PC-3 (cell line): ENCODE measurements at places on chromosomes 7 and 10. TPM values are rescaled to one million over a fixed set of nuclear protein-coding genes. Genes with fewer than 3 reads are reported as not detected.

The MEOX2 gene
- not detected in 2 replicates for total RNA-seq

DNA sequence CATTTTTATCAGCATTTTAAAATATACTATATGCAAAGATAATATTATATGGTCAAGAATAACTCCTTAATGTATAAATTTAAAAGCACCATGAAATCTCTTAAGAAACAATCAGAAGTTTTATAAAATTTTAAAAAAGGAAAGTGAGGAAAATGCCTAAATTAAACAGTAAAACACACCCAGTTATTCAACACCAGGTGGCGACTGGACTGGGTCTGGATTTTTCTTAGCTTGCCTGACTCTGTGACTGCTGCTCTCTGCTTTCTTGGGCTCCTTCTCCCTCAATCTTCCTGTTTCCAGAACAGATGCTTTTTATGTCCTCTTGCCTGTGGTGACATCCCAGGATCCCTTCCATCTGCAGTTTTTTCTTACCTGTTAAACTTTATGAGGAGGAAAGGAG, 200.3 kb downstream of the BICC1 start:
- peak; percentile 33 for DNase-seq

DNA sequence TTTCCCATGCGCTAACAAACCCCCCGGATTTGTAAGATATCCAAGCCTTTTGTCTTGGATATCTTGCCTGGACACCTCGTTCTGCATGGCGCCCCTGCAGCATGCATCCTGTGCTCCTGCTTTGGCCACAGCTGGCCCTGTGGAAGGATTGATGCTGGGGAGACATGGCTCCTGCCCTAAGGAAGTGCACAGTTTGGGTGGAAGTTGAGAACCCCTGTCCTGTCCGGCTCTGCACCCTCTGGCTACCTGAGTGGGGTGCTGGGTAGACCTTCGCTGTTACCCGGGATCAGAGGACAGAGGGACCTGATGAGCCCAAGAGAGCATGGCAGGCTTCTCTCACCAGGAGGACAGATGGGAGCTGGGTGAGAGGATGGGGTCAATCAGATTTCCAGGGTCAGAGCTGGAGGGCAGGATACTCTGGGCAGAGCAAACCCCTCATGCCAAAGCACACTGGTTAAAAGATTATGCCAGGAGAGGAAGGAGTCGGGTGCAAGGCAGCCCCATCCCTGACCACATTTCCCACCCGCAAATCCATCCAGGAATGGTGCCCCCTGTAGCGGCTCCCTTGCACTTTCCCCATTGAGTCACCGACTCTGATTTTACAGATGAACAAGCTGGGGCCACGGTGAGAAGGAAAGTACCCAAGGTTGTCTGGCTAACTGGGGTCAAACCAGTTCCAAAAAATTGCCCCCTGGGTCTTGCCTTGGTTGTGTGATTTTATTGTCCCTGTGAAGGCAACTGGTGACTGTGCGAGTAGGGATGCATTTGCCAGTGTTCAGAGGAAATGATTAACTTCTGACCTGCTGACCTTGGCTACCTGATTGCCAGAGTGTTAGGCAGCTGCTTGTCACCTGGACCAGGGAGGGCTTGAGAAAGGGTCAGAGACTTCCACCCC, 290.1 kb upstream of the ZMIZ1 start:
- peak; percentile 77 for DNase-seq

GRCh38 chr7:157054927-157055326, 44.5 kb upstream of the MNX1 start:
- no peak for DNase-seq

- no peak for DNase-seq
Measured at GRCh38 chr10:89363729-89364442, 14.0 kb upstream of the IFIT1B start.

The COX19 gene
- 11.6 and 12.4 TPM in 2 replicates for total RNA-seq

The POLR1F gene
- 19.8 and 22.3 TPM in 2 replicates for total RNA-seq

- DNase-seq, result no peak
Measured at GRCh38 chr10:15208221-15208620, 39.7 kb upstream of the NMT2 start.

- DNase-seq, result no peak
Measured at GRCh38 chr7:111029141-111029572, 61.8 kb upstream of the LRRN3 start.

The ADAM22 gene
- 4.4 and 5.9 TPM in 2 replicates for total RNA-seq

DNA sequence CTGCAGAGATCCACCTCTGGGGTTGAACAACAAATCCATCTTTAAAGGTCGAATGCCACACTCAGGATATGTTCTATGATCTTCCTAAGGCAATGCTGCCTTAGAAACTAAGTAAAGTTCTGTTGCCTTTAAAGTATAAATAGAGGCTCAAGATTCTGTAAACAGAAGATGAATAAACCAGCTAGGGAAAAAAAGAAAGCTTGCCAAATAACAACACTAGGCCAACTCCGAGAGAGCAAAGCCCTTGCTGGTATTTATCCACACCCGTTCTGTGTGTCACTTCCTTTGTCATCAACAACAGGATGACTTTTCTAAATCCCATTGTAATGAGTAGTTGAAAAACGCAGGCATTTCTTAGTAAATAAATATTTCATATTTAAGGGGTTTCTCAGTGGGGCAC, 330.0 kb upstream of the GLI3 start:
- peak; percentile 68 for DNase-seq

The WIPF3 gene
- total RNA-seq, result 3.3 and 3.4 TPM in 2 replicates

The GIMAP2 gene
- total RNA-seq, result not detected in 2 replicates

GRCh38 chr7:94397722-94398121, 3.0 kb downstream of the COL1A2 start:
- DNase-seq, result no peak

DNA sequence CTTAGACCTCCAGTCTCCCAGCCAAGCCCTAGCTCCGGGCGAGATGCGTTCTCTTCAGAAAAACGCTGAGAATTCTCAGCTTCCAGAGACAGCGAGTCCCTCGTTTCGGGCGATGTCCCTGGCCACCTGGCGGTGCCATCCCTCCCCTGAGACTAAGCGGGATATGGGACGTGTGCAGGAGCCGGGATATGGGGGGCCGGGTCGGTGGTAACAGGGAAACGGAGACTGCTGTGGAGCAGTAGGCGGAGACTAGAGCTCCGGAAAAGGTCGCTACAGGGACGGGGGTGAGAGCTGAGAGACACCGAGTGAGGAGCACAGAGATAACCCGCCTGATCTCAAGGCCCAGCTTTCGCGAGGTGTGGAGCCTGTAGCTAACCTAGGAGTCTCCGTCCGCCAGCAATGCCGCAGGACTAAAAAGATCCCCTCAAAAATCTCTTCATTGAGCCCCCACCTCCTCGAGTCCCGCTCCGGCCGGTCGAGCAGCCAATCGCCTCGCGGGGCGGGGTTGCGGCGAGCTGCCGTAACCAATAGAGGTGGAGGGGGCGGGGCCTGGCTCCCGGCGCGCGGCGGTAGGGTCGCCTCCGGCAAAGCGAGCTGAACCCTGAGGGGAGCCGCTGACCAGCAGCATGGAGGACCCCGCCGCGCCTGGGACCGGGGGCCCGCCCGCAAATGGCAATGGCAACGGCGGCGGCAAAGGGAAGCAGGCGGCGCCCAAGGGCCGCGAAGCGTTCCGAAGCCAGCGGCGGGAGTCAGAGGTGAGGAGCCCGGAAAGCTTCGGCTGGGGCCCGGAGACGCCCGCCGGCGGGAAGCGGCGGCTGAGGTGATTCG, at the start of gene STRIP2:
Gene STRIP2 (plus strand): TSS at position 586 of the 828 bp plus-strand sequence. CDS start 41 bp downstream, at position 627.
- peak; percentile 82 for DNase-seq

DNA sequence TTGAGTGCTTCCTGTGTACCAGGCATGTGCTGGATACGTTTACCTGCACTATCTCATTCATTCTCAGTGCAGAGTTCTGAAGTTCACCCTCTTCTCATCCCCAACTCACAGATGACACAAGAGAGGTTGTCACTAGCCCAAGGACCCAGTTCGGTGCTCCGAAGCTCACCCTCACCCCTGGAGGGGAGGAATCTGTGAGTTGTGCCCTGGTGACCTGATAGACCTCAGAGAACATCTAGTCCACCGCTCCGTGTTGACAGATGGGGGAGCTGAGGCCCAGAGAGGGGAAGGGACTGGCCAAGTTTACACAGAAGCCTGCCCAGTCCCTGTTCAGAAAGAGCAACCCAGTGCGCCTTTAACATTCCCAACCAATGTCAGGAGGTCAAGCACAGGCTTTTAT, 44.8 kb upstream of the EMX2 start:
- DNase-seq, result no peak

DNA sequence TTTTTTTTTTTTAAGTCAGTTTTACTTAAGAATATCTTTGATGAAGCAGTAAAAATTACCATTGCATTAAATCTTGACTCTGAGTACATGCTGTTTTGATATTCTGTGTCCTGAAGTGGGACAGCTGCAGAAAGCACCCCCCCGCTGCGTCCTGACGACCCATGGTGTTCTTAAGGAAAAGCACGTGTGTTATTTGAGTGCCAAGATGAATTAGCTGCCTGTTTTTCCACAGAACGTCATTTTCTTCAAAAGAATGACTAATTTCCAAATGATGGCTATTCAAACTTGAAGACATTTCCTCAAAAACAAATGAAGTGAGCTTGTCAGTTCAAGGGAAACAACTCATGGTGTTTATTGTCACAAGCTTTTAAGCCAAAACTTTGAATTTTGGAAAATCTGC, 45.9 kb downstream of the CREM start:
- no peak for DNase-seq

DNA sequence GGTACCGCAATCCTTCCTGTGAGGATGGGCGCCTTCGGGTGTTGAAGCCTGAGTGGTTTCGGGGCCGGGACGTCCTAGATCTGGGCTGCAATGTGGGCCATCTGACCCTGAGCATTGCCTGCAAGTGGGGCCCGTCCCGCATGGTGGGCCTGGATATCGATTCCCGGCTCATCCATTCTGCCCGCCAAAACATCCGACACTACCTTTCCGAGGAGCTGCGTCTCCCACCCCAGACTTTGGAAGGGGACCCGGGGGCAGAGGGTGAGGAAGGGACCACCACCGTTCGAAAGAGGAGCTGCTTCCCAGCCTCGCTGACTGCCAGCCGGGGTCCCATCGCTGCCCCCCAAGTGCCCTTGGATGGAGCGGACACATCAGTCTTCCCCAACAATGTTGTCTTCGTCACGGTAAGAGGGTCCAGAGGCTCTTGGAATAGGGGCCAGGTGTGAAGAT, 1.7 kb downstream of the MEPCE start:
- no peak for DNase-seq

The PRKCQ gene
- not detected in 2 replicates for total RNA-seq
